Left hindlimb (tissue), 1 donor: ENCODE measurements at places on chromosomes 6 and 20.
A peak's percentile ranks its signal among the peaks of the same experiment; 100 is the strongest.

GRCh38 chr20:59159493-59160376 is 3.9 kb upstream of the ZNF831 start:
- no peak for DNase-seq

DNA sequence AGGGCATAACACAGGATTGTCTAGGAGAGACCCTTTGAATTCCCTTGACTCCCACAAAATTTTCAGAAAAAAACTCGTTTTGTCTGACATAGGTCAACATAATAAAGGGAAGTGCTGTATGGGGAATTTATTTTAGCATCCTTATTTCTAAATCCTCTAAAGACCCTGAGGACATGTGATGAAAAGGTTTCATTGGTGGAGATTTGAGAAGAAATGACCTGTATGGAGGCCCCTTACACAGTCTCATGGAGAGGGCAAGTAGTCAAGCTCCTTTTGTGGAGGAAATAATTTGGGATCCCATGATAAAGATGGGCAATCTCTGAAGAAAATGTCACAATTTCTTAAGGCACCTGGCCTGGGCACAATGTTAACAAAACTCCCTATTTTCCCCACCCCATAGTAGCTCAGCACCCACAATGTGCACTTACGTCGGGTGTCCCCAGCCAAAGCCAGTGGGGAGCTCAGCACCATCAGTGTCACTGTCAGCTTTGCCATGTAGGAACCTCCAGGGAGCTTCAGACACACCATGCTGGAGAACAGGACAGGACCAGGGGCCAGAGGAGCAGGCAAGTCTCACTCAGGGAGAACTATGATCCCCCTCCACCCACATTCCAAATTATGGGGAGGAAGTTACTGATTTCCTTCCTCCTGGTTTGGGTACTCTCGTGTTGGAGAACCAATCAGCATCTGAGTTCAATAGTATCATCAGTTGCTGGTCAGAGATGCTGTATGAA is at the start of gene HLA-DRB5:
HLA-DRB5 (minus strand) TSS at position 591 of the 734 bp plus-strand sequence; CDS start at position 528, 63 bp downstream.
- DNase-seq: no peak

DNA sequence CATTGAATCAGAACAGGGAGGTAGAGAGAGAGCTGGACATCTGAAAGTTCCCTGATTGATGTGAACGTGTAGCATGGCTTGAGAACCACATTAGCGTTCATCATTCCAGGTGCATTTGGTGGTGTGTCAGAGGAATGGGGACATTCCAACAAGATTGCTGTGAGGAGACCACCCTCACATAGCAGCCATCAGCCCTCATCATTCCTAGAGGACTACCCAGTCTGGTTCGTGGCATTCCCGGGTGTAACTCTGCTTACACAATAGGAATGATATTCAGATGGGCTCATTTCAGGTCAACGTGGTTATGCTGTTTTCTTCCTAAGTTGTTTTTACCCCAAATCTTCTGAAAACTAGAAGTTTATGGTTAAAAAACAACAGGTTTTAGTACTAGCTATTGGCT is 62.2 kb upstream of the KLHL31 start:
- no peak for DNase-seq

GRCh38 chr20:2559279-2559626 is 22.9 kb downstream of the TMC2 start:
- no peak for DNase-seq

GRCh38 chr6:131949620-131949908 is 1.6 kb downstream of the CCN2 start:
- DNase-seq: no peak

DNA sequence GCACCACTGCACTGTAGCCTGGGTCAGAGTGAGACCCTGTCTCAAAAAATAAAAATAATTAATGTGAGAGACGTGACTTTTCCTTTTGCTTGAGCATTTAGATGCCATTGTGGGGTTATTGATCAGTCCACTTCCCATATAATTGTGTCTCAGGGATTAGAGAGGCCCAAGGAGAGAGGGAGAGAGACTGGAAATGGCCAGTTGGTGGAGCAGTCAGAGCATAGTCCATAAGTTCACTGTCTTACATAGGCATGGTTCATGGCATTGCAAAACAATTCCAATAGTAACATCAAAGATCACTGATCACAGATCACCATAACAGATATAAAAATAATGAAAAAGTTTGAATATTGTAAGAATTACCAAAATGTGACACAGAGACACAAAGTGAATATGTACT is 15.2 kb upstream of the SDHAF4 start:
- DNase-seq: no peak

GRCh38 chr6:116370760-116371119 is at the start of gene DSE:
Gene DSE (plus strand): TSS chr6:116370947. CDS start chr6:116399251, 28,304 bp downstream.
- peak; percentile 93 for DNase-seq

DNA sequence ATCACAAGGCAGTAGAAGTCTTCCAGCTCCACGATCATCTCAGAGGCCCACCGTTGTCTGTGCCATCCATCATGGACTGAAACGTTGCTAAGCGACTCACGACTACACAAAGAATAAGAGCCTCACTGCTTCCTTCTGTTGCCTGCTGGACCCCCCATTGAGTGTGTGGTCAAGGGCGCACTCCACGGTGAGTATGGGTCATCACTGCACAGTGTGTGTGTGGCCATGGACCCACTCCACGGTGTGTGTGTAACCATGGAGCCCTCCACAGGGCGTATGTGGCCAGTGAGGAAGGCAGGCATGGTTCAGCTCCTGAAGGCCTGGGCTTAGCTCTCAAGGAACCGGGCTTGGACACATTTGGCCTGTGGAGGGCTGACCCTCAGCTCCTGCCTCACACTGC is 123.4 kb upstream of the AFDN start:
- no peak for DNase-seq

DNA sequence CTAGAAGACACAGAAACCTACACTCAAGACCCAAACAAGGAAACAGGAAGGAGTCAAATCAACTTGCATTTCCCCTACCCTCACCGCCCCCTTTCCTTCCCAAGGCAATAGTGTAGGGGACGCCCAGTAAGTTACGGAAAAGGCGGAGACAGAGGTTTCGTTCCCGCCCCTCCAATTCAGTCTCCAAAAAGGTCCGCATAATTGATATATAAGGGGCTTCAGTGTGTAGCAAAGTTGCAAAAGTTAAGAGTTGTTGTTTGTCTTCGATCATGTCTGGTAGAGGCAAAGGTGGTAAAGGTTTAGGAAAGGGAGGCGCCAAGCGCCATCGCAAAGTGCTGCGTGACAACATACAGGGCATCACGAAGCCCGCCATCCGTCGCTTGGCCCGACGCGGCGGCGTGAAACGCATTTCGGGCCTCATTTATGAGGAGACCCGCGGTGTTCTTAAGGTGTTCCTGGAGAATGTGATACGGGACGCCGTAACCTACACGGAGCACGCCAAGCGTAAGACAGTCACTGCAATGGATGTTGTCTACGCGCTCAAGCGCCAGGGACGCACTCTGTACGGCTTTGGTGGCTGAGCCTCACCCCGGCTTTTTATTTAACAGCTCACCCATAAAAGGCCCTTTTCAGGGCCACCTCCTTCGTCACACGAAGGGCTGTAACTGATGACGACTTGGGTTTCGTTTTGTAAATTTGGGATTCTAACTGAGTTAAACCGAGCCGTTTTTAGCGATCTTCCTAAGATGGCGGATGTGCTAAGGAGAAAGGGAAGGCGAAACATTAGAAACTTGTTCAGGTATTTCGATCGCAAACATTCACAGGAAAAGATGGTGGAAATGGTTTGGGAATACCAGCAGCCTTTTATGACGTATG is 124.6 kb upstream of the BTN3A2 start:
- peak; percentile 94 for DNase-seq

DNA sequence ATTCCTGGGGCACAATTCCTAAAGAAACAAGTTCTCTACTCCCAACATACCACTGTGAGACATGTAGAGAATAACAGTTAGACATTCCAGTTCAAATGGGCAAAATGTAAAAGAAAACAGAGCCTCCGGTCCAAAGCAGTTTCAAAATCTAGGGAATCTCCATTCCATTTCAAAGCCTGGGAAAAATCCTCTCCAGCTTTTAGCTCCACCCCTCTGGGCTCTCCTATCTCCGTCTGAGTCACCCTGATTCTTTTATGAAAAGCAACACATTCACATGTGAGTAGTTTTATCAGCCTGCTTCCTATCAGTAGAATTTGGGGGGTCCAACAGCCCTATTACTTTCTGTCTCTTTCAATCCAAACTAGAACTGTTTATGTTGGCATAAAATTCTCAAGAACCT is 3.7 kb downstream of the CSNK2A1 start:
- DNase-seq: no peak

DNA sequence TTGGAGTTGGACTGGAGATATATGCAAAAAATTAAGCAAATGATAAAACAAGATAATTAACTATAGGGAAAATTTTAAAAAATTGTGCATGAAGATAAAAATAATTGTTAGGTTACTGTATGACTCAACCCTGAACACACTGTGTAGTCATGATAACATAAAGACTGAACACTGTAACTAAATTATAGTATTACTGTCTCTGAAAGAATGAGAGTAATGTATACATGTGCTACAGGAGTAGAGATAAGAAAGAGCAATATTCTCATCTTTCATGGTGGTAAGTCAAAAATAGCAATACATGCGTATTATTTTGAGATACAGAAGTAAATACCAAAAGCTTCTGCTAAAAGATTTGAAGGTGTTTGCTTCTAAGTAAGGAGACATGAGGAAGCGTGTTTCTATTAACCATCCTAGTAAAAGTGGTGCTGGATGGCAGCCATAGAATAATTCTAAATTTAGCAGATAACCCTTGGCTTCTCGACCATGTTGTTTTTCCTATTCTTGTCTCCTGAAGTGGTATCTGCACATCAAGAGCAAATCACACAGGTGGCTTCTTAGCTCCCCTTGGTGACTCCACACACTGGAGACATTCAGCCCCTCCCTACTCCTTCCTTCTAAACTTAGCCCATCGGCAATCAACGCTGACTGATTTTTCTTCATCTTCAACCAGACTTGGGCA is 390.6 kb upstream of the PLCB4 start:
- no peak for DNase-seq

DNA sequence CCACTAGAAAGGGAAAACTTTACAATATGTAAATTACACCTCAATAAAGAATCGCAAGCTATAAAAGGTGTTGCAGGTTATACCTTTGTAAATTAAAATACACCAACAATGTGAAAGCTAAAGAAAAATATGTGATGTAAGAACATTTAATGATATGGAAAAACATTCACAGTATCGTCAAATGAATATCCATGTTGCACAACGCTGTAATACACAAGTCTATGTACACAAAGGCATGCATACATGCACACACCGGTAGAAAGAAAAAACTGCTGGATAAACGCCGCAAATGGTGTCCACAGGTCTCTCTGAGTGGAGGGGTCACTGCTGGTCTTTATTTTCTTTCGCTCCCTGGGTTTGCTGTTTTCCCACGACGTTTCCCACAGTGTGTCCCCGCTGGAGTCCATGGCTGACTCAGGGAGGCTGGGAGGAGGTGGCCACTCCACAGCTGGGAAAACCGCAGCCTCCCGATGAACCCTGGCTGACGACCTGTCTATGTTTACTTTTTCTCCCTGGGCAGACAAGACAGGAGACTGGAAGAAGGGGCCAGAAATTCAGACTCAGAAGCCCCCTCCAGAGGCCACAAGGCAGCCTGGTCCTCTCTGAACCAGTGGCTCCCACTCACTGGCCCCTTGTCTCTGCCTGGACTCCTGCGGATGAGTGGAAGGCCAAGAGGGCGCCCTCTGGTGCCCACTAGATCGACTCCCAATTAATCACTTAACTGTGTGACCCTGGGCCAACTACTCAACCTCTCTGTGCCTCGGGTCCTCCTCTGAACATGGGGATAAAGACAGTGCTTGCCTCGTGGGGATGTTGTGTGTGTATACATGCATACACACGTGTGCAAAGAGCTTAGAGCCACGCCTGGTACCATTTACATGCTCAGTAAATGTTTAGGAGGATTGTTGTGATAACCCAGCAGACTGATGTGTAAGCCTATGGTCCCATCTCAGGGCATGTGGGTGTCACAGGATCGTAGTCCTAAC is 12.8 kb upstream of the BPI start:
- peak; percentile 69 for DNase-seq

- no peak for DNase-seq
Measured at GRCh38 chr6:4179960-4180651, 44.7 kb upstream of the ECI2 start.
